ENCODE measurements at places on chromosomes 7 and 10. TPM values are rescaled to one million over a fixed set of nuclear protein-coding genes. Genes with fewer than 3 reads are reported as not detected.

Gene GIMAP6
- polyA plus RNA-seq = 30.3 TPM

Gene TRIM73
- 3.1 TPM for polyA plus RNA-seq

Gene CCDC172
- not detected for polyA plus RNA-seq

Gene ZNF92
- 3.0 TPM for polyA plus RNA-seq

Gene TRIL
- polyA plus RNA-seq = 3.3 TPM

Gene EBLN1
- polyA plus RNA-seq = not detected

Gene NRF1
- polyA plus RNA-seq = 12.8 TPM

Gene TYSND1
- polyA plus RNA-seq = 11.7 TPM

Gene HGF
- polyA plus RNA-seq = 12.3 TPM

Gene ENTPD1
- 53.8 TPM for polyA plus RNA-seq

Gene INTS1
- polyA plus RNA-seq = 55.6 TPM

DNA sequence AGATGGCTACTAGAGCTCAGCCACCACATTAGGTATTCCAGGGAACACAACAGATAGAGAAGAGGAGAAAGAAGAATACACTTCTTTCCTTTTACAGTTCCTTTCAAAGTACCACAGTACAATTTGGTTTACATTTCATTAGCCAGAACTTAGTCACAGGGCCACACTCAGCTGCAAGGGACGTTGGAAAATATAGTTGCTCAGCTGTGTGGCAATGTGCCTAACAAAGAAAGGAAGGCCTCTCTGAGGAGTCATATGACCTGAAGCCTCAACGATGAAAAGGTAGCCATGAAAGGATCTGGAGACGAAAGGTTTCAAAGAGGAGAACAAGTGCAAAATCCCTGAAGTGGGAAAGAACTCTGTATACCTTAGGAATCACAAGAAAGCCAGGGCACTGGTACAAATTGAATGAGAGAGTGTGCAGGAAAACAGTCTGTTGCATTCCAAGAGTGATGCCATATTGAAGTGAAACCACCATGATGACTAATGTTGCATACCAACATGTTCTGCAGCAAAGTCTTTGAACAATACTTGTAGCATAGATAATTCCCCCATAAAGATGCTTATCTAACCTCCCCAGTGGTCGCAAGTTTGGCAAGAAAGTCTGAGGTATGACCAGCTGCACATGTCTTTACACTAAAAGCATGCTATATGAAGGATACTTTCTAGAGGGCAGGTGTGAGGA lies 278.9 kb downstream of the HPSE2 start:
- DNase-seq = no peak

DNA sequence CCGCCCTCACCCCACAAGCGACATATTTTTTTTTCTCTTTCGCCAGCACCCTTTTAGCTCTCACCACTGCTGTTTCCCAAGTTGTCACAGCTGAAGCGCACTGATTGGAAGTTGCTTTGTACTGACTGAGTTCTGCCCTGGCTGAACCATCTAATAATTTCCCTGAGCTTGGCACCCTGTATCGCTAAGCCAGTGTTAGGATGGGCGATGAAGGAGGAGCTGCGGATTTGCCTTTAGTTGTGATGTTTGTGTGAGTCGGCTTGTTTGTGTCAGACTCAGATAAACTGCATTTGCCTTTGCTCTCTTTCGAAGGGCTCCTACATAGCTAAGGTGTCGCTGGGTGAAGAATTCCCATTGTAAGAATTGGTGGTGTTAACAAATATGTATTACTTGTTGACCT lies 1.3 kb upstream of the ATXN7L1 start:
- DNase-seq = no peak

DNA sequence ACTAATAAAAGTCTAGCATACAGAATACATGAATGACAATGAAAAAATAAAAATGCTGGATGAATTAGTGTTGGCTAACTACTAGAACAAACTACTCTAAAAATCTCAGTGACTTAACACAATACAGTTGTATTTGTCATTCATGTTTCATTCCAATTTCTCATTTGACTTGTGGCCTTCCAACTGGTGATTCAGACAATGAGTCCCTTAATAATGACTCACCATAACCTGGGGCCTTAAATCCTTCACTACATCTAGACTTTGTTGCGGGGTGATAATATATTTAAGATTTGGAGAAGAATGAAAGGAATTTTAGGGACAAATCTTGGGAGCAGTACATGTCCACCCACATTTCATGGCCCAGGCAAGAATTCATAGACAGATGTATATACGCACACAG lies 90.5 kb upstream of the POM121L12 start:
- no peak for DNase-seq

GRCh38 chr10:82378146-82378545 lies 503.2 kb downstream of the NRG3 start:
- DNase-seq = no peak

GRCh38 chr10:60731134-60731885 lies 47.0 kb upstream of the CDK1 start:
- DNase-seq = no peak

GRCh38 chr10:7439696-7440095 lies 28.9 kb upstream of the SFMBT2 start:
- DNase-seq = no peak

GRCh38 chr10:78740976-78741915 lies 327.5 kb upstream of the ZMIZ1 start:
- no peak for DNase-seq

GRCh38 chr7:97835296-97836138 lies 36.7 kb downstream of the ASNS start:
- peak; percentile 6 for DNase-seq

DNA sequence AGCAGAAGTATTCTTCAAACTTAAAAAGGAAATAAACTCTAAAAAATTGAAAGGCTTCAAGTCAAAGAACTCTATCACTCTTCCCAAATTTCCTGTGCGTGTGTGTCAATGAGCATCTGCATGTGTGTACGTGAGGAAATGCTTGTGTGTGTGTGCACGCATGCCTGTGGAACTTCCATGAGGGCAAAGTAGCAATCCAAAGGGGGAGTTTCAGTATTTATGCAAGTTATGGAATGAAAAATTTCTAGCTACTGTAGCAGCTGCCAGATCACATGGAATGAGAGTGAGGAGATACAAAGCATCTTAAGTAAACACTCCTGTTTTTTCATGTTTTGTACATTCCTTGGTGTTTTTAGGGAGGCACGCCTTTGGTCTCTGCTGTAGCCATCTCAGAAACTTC lies 152.6 kb downstream of the RAPGEF5 start:
- DNase-seq = no peak

DNA sequence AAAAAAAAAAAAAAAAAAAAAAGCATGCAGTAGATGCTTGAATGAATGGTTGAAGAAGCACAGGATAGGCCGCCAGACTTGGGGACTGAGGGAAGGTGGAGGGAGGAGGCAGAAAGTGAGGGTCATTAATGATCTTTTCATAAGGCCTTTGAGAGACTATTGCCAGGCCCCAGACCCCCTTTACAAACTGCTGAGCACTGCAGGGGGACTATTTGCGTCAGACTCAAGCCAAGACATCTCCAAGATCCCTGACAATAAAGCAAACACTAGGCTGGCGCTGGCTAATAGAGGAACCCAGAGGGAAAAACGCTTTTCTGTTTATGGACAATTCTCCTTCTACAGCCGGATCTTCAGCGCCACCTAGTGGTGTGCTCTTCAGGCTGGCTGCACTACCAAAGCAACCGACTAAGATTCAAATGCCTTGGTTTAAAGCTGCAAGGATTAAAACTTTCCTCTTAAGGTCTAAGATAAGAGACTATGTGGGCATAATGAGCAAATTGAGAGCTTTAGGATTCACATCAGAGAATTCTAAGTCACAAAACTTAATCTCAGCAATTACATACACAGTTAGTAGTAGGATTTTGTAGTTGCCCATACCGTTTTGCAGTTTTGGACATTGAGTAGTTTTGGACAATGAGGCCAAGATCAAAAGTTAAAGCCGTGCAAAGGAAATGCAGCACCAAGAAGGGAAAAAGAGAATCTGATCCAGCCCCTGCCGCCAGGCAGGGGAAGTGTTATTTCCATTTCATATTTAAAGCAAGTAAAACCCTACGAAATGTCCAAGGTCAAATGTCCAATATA lies 17.9 kb upstream of the AGK start:
- DNase-seq = peak; percentile 64

DNA sequence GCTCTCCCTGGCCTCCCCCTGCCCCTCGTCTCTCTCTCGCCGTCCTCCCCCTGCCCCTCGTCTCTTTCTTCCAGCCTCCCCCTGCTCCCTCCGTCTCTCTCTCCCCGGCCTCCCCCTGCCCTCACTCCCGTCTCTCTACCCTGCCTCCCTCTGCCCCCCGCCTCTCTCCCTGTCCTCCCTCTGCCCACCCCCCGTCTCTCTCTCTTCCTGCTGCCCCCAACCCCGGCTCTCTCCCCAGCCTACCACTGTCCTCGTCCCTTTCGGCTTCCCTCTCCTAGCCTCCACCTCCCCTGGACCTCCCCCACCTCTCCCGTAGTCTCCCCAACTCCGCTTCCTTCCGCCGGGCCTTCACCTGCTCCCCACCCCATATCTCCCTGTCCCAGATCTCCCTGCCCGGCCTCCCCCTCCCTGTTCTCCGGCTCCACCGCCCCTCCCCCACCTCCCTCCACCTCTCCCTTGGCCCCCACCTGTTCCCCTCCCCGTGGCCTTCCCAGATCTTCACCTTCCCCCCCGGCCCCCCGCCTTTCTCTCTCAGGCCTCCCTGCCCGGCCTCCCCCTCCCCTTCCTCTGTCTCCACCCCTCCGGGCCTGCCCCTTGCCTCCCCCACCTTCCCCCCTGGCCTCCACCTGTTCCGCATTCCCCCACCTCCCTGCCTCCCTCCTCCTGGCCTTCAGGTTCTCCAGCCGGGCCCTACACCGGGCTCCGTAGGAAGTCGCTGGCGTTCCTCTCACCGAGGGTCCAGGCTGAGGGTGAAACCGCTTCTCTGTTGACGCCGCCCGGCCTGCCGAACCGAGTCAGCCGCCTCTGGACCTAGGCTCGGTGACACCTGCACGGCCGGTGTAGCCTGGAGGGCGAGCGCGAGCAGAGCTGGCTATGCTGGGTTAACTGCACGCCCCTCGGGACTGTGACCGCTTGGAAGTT lies 1.2 kb downstream of the GET4 start:
- DNase-seq = no peak
